Activated gamma-delta T cell treated with Interleukin-2 at 50 U/mL for 16 hours (primary cell): ENCODE measurements at places on chromosomes 12 and 14.

- DNase-seq: no peak
Observed at GRCh38 chr12:88782351-88782750, 202.1 kb upstream of the KITLG start.

GRCh38 chr12:72774023-72774422 is 501.9 kb downstream of the TRHDE start:
- DNase-seq: no peak

DNA sequence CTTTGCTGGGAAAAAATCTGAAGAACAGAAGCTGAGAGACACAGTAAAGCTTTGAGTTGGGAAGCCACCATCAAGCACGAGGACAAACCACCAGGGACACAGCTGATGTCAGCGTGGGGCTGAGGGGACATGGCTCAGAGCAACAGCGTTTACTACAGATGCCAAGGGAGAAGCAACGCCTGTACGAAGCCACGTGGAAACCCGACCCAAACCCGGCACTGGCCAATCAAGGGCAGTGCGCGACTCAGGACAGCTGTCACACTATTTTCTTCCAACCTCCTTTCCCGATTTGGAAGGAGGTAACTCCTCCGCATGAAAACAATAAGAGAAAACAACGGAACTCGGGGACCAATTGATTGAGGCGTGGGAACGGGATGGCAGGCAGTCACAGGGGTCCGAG is 20.2 kb upstream of the CHGA start:
- DNase-seq: no peak

GRCh38 chr12:68236421-68237059 is 10.9 kb upstream of the IL26 start:
- no peak for DNase-seq

DNA sequence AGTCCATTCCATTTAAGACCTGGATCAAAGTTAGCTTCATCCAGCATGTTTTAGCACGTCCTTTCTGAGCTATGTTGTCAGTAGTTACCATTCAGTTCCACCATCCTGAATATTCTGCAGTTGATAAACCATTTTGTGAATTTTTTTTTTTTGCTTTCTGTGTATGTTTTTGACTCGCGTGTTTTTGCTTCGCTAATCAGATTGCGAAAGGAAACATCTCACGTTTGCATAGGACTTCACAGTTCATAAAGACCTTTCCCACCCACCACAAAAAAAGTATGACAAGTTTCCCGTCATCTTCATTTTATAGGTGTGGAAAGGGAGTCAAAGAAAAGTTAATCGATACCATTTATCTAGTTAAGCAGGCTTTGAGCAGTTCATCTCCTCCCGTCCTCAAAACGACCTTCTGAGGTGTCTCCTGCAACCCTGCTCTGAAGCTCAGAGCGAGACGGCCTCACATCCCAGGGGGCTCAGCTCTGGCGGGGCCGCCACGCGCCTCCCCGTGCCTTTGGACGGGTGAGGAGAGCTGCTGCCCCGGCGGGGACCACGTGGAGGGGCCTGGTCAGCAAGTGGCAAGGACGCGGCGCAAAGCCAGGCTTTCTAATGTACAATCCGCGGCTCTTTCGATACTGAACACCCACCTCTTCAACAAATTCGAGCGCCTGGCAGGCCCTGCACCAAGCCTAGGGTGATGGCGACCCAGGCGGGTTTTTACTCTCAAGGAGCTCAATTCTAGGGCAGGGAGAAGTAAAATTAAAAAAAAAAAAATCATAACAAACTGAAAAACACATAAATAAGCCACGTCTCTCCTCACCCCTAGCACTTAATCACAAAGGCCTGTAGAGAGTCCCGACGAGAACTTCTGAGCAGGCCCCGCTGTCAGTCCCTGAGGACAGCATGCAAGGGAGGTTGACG is 988 bp upstream of the TMEM263 start:
- DNase-seq: peak; percentile 9

GRCh38 chr12:31866523-31866922 is 92.7 kb upstream of the RESF1 start:
- DNase-seq: no peak

GRCh38 chr14:66490143-66491111 is 4.3 kb downstream of the CCDC196 start:
- no peak for DNase-seq

DNA sequence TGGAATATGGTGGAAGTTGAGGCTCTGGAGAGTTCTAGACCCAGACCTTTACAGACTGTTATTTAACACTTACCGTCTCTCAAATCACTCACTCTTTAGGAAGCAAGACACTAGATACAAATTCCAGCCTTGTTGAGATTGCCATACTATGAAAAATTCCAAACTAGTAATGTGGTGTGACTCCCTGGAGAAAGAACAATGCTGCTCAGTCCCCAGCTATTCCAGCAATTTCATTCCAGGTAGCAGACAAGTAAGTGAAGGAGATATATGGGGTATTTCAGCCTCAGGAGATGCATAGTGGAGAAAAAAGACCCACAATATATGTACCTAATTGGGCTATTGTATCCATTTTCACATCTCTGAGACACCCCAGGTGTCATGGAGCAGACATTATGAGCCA is 678.9 kb upstream of the LMO3 start:
- no peak for DNase-seq

DNA sequence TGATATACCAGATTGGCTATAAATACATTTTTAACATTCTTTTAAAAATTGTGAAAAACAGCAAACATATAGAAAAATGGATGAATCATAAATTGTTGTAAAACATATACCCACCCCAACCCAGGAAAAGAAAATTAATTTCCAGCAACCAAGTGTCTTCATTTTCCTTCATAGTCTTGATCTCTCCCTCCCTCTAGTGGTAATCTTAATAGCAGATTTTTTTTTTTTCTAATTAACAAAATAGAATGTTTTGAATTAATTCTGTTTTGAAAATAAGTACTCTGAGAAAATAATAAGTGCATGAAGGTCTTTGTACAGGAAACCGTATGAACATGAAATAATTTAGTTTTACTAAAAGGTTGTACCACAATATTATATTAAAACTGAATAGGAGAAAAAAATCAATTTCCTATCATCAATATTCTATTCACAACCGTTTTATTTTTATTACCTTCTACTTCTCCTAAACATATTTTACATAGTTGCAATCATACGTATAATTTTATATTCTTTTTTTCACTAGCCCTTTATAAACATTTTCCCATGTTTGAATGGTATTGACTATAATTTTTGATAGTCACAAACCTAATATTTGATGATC is 7.0 kb downstream of the ETNK1 start:
- DNase-seq: no peak

DNA sequence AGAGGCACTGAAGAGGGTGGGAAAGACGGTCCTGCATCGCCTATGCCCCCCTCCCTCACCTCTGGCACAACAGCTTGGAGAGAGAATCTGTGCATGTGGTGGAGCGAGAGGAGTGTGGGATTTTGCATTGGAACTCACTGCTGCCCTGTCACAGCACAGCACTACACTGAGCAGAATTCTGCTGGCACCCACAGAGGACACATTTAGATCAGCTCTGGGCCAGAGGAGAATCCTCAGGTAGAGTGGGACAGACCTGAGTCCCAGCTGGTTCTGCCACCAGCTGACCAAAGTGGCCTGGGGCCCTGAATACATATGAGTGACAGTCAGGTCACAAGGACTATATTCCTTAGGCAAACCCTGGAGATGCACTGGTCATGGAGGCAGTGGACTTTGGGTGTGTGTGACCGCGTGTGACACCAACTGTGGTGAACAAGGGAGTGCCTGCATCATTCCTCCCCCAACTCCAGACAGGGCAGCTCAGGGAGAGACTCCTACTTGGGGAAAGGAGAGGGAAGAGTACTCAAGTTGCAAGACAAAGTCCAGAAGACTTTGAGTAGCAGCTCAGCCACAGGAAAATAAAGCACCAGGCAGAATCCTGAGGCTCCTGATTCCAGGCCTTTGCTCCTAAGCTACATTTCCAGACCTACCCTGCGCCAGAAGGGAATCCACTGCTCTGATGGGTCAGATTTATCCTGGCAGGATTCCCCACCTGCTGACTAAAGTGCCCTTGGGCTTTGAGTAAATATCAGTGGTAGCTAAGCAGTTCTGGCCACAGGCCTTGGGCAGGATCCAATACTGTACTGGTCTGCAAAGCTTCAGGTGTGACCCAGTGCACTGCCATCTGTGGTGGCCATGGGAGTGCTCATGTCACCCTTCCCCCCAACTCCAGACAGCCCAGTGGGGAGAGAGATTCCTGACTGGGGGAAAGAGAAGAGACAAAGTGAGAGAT is 10.6 kb upstream of the ACOT1 start:
- no peak for DNase-seq

DNA sequence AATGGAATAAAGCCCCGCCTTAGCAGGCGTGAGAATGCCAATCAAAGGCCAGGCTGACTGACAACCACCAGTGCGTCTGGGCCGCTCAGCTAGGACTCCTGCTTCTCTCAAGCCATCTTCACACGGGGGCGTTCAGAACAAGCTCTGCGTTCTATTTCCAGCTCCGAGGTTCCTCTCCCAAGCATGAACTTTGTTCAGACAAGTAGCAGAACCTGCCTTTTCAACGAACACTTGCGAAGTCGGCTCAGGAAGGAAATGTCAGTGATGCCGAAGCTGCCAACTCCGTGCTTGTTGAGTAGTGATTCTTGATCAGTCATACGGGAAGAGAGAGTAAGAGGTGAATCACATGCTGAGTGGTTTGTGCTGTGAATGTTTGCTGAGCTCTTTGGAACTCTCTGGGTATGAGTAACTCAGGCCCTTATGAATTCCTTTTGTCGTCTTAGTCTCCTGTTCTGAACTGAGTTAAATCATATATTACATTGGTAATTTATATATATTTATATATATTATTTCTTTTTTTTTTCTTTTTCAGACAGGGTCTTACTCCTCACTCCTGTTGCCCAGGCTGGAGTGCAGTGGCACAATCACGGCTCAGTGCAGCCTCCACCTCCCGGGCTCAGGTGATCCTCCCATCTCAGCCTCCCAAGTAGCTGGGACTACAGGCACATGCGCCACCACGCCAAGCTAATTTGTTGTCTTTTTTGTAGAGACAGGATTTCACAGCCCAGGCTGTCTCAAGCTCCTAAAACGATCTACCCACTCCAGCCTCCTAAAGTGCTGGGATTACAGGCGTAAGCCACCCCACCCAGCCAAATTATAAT is 29.4 kb upstream of the BCL7A start:
- peak; percentile 12 for DNase-seq
